ENCODE measurements at places on chromosomes 3 and 15.

DNA sequence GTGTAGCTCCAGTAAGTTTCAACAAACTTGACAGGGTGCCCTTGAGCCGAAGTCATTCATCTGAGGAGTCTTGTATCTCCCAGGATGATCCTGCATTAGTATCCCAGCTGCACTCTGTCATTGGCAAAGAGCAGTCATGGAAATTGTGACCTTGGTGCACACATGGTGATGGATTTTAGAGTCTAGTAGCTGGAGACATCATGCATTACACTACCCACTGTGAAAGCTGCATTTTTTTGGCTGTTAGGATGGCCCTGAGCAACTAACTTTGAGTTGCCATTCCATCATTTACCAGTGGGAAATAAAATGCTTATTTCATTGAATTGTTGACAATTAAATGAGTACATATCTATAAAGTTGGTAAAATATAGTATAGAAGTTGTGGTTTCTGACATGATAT is 552.6 kb upstream of the CBLB start:
- no peak for DNase-seq

DNA sequence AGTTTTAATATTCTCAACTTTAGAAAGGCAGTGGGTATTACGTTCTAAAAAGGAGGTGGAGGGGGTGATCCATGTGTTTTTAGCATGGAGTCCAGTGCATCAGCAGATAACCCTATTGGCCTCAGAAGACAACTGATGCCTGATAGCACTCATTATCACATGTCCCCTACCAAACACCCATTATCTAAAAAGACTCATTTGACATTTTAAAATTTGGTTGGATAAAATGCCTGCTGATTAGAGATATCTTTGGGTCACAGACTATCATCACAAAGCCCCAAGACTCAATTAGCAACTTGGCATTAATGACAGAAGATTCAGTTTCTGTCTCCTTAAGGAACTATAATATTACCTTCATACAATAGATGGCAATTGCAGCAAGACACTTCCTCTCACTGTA is 589.3 kb downstream of the RBMS3 start:
- no peak for DNase-seq

GRCh38 chr3:194075088-194075615 is 60.8 kb upstream of the HES1 start:
- no peak for DNase-seq

DNA sequence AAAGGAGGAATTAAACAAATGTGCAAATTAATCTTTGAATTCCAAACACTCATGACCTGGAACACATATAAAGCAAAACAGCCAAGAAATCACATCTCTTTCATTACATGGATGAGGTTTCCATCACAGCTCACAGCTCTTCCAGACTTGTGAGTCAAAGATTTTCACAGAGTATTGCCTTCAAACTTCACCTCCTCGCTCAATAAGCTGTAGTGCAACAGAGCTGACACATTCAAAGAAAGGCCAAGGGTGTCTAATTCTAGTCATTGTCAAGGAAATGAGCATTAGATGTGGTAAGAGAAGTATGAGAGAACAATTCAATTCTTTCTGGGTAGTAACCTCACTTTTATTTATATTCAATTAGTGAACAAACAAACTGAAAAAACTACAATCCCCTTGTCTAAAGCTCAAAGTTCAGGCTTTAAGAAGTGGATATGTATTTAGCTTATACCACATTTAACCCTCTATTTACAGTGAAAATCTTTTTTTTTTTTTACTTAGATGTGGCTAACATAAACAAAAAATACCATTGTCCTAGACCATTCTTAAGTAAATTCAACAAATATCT is 11.9 kb downstream of the WDR72 start:
- no peak for DNase-seq

DNA sequence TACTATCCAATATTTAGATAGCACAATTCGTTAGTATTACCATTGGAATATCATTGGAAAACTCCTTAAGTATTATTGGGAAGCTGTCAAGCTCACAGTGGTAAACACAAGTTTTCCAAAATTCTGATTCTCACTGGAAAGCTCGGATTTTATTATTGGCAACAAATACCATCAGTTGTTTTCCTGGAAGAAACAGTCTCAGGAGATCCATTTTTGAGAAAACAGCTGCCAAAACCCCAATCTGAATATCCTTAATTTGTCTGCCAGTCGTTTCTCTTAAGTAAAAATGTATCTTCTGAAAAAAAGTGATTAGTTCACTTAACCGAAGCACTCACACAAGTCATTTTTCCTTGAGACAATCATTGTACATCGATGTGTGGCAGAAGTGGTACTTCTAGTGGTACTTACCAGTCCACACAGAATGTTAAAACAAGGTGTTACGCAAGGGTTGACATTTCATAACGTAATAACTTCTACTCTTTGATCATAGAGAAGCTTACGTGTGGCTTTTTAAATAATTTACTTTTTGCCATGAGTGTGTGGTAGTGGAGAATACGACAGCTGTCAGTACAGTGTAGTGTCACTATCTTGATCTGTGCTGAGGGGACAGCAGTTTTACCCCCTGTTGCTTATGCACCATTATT is 74.9 kb downstream of the FAM43A start:
- DNase-seq = no peak

GRCh38 chr3:48427630-48427962 is 2.3 kb downstream of the PLXNB1 start:
- DNase-seq = no peak

GRCh38 chr15:55240125-55240760 is 43.5 kb upstream of the RSL24D1 start:
- DNase-seq = no peak

DNA sequence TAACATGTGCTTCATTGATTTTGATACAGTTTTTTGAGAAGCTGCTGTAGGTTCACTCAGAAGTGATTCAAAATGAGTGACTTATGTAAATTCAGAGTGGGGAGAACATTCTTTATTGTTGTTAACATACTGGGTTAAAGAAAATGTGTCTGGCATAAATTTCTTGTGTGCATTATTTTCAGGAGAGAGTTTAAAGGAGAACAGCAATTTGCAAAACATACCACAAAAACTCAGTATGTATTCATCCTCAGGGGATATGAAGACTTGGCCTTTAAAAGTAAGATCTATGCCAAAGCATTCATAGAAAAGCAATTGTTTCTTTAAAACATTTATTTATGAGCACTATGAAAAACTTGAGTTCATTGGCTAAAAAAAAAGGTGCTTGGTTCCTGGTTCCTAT is 1089.8 kb downstream of the ROBO2 start:
- no peak for DNase-seq

- no peak for DNase-seq
Observed at GRCh38 chr15:71083349-71083748, 31.9 kb upstream of the THSD4 start.

DNA sequence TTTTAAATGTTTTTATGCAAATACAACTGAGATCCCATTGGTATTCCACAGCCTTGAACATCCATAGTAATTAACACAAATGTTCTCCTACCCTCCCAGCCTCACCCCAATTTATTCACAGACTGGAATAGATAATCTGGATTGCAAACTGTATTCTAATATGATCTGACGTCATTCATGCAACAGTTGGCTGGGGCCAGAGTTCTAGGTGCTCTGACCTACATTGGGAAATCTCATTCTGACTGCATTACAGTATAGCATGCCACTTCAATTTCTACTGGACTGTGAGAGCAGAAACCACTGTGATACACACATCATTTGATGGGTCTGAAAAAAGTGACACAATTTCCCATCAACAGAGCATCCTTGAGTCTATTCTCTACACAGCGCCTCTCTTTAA is 403.1 kb downstream of the MAGI1 start:
- no peak for DNase-seq

DNA sequence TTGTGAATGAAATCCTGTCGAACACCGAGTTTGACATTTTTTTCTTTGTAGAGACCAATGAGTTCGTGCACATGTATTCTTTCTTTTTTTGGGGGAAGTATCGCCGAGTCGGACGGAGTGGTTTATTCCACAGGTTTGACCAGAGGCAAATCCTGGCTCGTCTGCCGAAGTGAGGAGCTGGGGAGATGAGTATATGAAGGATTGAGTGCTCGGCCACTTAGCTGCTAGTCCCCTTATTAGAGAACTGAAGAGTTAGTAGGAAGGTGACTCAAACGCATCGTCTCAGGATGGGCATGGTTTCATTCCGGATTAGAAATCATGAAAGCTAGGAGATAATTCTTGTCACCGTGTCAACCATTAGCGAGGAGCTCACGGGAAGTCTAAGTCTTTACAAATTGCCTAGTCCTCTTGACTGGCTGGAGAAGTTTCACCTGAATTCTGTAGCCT is 154.7 kb upstream of the GOLIM4 start:
- DNase-seq = no peak

GRCh38 chr3:89649431-89649830 is 542.0 kb downstream of the EPHA3 start:
- no peak for DNase-seq

- DNase-seq = no peak
Observed at GRCh38 chr15:80317389-80318182, 65.6 kb upstream of the CTXND1 start.

GRCh38 chr15:58378241-58379085 is 53.3 kb upstream of the LIPC start:
- no peak for DNase-seq

DNA sequence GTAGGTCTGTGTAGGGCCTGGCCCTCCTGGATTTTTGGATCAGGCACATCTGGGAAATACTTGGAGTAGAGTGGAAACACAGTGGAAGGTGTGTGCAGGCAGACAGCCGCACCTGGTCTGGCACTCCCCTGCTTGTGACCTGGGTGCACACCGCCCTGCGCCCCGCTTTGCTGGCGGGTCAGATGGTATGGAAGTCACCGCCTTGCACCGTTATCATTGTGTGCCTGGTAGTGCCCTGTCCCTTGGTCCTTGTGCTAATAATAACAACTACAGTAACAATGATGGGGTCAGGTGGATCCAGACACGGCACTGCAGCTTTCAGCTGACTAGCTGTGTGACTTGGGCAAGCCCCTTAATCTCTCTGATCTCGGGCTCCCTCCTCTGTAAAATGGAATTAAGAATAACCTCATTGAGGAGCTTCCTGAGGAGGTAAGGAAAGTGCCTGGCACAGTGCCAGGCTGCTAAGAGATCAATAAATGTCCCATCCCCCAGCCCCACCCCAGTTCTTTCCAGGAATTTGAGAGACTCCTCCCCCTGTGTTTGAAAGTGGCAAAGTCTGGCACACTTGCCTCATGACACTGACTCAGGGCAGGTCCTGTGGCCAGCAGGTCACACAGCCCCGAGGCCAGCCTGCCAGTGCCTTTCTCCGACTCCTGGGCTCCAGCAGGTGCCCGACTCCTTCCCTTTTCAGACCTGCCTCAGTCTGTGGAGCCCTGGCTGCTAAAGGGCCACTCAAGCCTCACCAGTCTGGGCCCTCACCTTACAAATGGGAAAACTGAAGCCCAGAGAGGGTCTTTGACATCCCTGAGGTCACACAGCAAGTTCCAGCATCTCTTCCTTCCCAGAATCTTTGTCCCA is 9.8 kb downstream of the ISG20 start:
- no peak for DNase-seq

- DNase-seq = no peak
Observed at GRCh38 chr15:45892182-45892581, 257.4 kb downstream of the SQOR start.

GRCh38 chr3:56064684-56065083 is 403.6 kb downstream of the ERC2 start:
- no peak for DNase-seq

DNA sequence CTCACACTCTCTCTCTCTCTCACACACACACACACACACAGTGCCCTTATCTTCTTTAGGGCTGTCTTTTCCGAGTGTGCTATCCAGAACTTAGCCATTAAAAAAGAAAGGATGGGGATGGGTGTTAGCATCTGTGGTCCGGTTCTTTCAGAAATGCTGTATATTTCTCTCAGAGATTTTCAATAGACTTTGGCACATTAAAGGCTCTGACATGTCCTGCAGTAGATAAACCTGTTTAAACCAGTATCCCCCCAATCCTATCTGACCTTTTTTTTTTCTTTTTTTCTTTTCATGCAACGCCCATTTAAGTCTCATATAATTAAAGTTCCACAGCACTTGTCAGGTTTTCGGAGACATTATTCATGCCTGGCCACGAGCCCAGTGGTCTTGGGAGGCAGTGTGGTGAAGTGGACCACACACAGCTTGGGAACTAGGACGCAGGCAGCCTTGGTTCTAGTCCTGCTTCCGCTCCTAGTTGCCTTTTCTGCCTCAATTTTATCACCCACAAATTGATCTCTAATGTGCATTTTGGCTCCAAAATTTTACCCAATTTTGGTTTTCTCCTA is 13.3 kb downstream of the CAV3 start:
- DNase-seq = no peak

- no peak for DNase-seq
Observed at GRCh38 chr3:181824961-181825360, 113.2 kb downstream of the SOX2 start.

DNA sequence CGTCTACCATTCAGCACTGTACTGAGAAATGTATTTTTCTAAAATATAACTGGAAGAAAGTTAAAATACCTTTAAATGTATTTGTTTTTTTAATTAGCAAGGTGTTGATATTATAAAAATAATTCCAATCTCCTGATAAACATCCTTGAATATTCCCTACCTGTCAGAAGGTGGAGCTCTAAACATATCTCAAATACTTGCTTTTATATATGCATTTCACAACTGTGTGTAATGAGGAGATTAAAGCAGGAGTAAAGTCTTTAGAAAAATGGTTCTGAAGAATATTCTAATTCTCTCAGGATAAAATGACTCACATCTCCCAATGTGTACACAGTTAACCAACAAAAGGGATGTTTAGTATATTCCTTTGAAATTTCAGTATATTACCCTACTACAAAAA is 422.7 kb downstream of the PLCL2 start:
- no peak for DNase-seq

- DNase-seq = no peak
Observed at GRCh38 chr3:150965436-150965835, 7.1 kb downstream of the CLRN1 start.

- no peak for DNase-seq
Observed at GRCh38 chr3:197446700-197447056, 109.1 kb downstream of the BDH1 start.

DNA sequence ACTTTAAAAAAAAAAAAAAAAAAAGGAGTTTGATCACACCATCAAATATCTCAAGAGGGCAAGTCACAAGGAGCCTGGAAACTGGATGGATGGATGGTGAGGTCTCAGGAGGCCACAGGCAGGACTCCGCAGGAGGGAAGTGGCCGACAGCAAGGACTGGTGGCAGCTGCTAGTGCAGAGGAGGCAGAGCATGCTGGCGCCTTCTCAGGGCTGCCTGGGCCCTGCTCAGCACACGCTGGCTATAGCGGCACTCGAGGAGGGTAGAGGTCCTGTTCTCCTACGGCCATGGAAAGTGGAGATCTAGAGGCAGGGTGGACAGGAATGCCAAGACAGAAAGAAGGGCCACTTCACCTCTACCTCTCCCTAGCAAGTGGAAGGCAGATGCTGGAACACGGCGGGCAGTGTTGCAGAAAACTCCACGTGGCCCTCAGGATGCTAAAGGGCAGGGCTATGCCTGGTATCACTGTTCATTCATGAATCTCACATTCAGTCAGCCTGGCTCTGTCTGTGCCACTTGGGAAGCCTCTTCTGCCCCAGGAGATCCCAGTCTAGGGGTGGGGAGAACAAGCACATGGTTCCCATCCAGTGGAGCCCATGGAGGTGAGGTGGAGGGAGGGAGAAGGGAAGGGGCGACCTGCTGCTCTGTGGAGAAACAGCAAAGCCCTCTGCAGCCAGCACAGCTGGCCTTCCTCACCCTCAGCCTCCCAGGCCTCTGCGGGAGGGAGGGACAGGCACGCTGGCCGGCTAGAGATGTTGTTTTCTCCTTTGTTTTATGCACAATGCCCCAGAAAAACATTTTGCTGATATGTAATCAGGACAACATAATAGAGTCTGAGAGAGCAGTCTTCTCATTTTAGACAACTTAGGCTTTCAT is 71.0 kb downstream of the OXNAD1 start:
- DNase-seq = no peak

All from stimulated activated CD4-positive, alpha-beta T cell treated with anti-CD3 and anti-CD28 coated beads, TNF-alpha, amount 100 ng/mL, for 1 hour (primary cell).